ENCODE measurements at places on chromosomes 2 and 18. TPM values are rescaled to one million over a fixed set of nuclear protein-coding genes. Genes with fewer than 3 reads are reported as not detected.

DNA sequence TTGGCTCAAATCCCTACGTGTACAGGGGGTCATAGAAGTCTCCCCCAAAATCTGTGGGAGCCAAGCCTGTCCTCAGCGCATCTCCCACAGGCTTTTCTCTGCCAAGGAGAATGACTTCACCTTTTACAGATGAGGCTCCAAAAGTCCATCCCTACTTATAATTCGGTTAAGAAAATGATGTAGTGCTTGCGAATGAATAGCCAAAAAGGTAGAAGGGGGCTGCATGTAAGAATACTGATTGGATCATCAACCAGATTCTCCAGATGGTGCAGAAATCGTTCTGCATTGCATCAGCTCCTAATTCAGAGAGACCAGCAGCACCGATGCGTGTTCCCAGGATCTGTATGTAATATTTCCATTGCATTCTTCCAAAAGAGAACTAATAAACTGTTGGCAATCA, 91.9 kb downstream of the EPHA4 start:
- no peaks in the 10 kb centered on the region for H3K4me1 ChIP-seq
- DNase-seq = no peak
- H3K36me3 ChIP-seq = no peaks in the 10 kb centered on the region

- no peak overlapping the region for H3K27ac ChIP-seq
- H3K4me3 ChIP-seq = no peak overlapping the region
- no peak for DNase-seq
- H3K36me3 ChIP-seq = no peaks in the 10 kb centered on the region
- H3K4me1 ChIP-seq = peaks cover 4% of the 10 kb centered on the region
Observed at GRCh38 chr2:582792-583528, 94.2 kb downstream of the TMEM18 start.

DNA sequence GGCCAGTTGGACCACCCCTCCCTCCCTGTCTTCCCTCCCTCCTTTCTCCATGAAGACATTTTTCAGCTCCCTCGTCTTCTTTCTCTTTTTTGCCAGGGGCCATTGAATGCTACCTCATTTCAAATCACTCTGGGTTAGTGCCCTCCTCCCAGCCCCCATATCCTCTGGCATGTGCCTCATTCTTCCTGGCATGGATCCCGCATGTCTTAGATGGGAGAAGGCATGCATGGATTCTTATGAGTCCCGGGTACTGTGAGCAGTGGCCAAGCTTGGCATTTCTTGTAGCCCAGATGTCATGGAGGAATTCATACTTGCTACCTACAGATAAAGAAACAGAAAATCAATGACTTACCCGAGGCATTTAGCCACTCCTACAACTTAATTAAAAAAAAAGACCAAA, 9.0 kb upstream of the HAAO start:
- no peaks in the 10 kb centered on the region for H3K4me1 ChIP-seq
- no peaks in the 10 kb centered on the region for H3K36me3 ChIP-seq
- H3K4me3 ChIP-seq = no peak overlapping the region
- DNase-seq = no peak
- H3K27ac ChIP-seq = no peak overlapping the region

- DNase-seq = no peak
- H3K4me1 ChIP-seq = no peaks in the 10 kb centered on the region
- H3K27me3 ChIP-seq = no peaks in the 10 kb centered on the region
- H3K4me3 ChIP-seq = no peak overlapping the region
- H3K27ac ChIP-seq = no peak overlapping the region
- no peaks in the 10 kb centered on the region for H3K36me3 ChIP-seq
Observed at GRCh38 chr18:25137197-25137472, 214.8 kb downstream of the ZNF521 start.

GRCh38 chr2:43104106-43104505, 122.3 kb downstream of the ZFP36L2 start:
- no peaks in the 10 kb centered on the region for H3K36me3 ChIP-seq
- no peaks in the 10 kb centered on the region for H3K27me3 ChIP-seq

DNA sequence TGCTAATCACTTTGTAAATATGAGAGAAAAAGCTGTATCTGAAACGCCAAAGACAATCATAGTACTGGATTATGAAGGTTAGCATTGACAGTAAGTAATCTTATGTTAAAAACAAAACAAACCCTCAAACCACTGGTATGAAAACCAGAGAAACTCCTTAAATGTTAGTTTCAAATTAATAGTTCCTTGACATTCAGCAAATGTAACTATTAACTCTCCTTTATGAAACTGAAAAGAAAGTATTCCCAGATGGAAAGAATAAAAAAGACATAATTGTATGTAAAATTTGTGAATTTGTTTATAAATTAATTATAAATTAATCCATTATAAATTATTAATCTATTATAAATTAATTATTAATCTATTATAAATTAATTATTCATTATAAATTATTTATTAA, 12.3 kb downstream of the FASTKD1 start:
- no peak for DNase-seq
- H3K27ac ChIP-seq = no peak overlapping the region
- no peak overlapping the region for H3K4me3 ChIP-seq
- no peaks in the 10 kb centered on the region for H3K27me3 ChIP-seq
- H3K36me3 ChIP-seq = no peaks in the 10 kb centered on the region

- H3K36me3 ChIP-seq = no peaks in the 10 kb centered on the region
- no peak overlapping the region for H3K4me3 ChIP-seq
- H3K27ac ChIP-seq = no peak overlapping the region
- no peak for DNase-seq
Observed at GRCh38 chr2:62199392-62200125, 3.6 kb downstream of the B3GNT2 start.

- no peak for DNase-seq
- H3K27ac ChIP-seq = no peak overlapping the region
- no peak overlapping the region for H3K4me3 ChIP-seq
- H3K36me3 ChIP-seq = no peaks in the 10 kb centered on the region
Observed at GRCh38 chr2:130826821-130827501, 9.8 kb upstream of the ARHGEF4 start.

GRCh38 chr2:26940001-26940400, 30.4 kb upstream of the MAPRE3 start:
- DNase-seq = no peak
- H3K4me1 ChIP-seq = no peaks in the 10 kb centered on the region
- no peaks in the 10 kb centered on the region for H3K27me3 ChIP-seq
- H3K36me3 ChIP-seq = no peaks in the 10 kb centered on the region
- no peak overlapping the region for H3K4me3 ChIP-seq

CAVIN2 gene
- 27.1 TPM for total RNA-seq

DNA sequence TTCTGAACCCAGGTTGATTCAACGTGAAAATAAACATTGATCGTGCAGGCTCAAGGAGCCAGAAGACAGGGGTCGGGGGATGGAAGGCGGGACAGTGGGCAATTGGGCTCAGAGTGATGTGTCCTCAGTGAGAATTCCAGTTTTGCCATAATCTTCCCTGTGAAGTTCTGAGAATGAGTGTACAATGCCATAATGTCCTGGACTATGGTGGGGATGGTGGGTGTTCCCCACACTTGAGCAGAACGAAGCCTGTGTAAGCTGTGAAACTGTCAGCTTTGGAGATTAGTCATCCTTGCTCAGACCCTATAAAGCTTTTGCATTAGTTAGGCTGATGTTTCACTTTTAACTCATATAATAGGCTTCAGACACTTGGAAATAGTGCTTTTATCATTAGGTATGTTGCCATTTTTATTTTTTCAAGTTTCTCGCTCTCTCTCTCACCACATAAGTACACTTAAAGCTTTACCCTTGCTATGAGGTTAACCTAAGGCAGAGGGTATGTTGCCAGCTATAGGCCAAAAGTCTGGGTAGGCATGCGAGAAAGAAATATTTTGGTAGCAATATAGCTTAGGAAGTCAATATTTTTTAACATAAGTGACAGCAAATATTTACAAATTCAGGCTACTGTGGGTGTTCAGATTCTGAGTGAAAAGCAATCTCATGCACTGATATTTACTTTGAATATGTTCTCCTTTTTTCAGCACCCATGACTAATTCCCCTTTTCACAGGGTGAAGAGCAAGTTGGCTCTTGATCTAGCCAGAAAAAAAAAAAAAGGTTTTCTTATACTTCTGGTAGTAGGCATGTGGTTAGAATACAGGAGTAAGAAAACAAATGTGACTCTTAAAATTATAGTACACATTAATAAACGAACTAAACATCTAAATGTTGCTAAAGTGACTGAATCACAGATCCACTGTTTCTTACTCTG, 47.2 kb downstream of the CDC42EP3 start:
- H3K36me3 ChIP-seq = no peaks in the 10 kb centered on the region
- no peak overlapping the region for H3K27ac ChIP-seq
- no peak overlapping the region for H3K4me3 ChIP-seq
- DNase-seq = no peak

- DNase-seq = no peak
- H3K36me3 ChIP-seq = no peaks in the 10 kb centered on the region
- H3K27ac ChIP-seq = no peak overlapping the region
- H3K4me1 ChIP-seq = no peaks in the 10 kb centered on the region
- H3K27me3 ChIP-seq = no peaks in the 10 kb centered on the region
- H3K4me3 ChIP-seq = no peak overlapping the region
Observed at GRCh38 chr18:50582500-50582899, 22.6 kb downstream of the MAPK4 start.

DNA sequence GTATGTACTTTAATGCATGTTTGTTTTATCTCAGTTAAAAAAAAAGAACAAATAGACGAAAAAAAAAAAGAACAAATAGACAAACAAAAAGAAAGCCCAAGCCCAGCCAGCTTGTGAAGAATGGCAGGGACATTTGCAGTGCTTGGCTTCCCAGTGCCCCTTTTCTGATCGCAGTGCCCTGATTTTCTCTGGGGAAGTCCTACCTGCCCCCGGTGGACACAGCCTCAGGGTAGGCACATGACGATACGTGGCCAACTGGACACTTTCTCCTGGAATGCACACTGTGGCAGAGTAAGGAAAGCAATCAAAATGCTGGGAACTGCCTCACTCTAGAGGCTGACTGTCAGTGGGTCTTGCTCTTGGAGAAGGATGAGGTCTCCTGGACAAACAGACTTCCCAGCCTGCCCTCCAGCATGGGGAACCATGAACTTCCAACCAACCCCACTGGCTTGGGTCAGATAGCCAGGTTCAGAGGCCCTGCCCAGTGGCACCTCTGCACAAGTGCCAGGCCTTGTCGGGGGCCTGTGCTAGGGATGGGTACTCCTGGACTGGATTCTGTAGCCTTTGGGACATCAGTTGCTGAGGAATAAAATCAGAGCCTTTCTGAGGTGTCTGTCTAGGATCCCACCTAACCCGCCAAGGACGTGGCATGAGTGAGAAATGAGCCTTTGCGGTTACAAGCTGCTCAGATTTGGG, 76.7 kb downstream of the INHBB start:
- H3K36me3 ChIP-seq = no peaks in the 10 kb centered on the region
- DNase-seq = no peak
- no peaks in the 10 kb centered on the region for H3K27me3 ChIP-seq
- peak overlapping the region; percentile 73 for H3K27ac ChIP-seq

GRCh38 chr2:202790676-202791075, 80.9 kb downstream of the ICA1L start:
- no peak overlapping the region for H3K27ac ChIP-seq
- no peak overlapping the region for H3K4me3 ChIP-seq
- no peaks in the 10 kb centered on the region for H3K27me3 ChIP-seq
- no peak for DNase-seq

DNA sequence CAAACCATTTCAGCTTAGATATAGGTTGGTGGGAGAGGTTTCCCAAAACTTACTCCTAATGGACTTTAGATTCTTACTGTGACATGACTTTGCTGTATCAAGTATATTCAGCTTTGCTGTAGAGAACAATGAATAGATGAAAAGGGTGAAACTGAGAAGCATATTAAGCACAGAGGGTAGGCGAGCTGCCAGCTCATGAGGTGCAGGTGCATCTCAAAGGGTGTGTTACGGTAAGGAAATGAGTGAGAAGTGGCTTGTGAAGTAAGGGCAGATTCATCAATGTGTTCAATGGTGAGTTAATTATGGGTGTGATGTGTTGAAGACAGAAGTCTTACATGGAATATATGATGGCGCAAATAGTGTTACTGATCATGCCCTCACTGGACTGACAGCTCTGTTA, 49.3 kb downstream of the CD8B2 start:
- no peaks in the 10 kb centered on the region for H3K4me1 ChIP-seq
- DNase-seq = no peak
- no peaks in the 10 kb centered on the region for H3K27me3 ChIP-seq
- H3K4me3 ChIP-seq = no peak overlapping the region
- no peak overlapping the region for H3K27ac ChIP-seq

- no peaks in the 10 kb centered on the region for H3K36me3 ChIP-seq
- H3K27me3 ChIP-seq = no peaks in the 10 kb centered on the region
- no peak overlapping the region for H3K27ac ChIP-seq
- no peaks in the 10 kb centered on the region for H3K4me1 ChIP-seq
- H3K4me3 ChIP-seq = no peak overlapping the region
- no peak for DNase-seq
Observed at GRCh38 chr2:195360242-195360641, 296.8 kb upstream of the SLC39A10 start.

GALNT3 gene
- total RNA-seq = 24.5 TPM

DNA sequence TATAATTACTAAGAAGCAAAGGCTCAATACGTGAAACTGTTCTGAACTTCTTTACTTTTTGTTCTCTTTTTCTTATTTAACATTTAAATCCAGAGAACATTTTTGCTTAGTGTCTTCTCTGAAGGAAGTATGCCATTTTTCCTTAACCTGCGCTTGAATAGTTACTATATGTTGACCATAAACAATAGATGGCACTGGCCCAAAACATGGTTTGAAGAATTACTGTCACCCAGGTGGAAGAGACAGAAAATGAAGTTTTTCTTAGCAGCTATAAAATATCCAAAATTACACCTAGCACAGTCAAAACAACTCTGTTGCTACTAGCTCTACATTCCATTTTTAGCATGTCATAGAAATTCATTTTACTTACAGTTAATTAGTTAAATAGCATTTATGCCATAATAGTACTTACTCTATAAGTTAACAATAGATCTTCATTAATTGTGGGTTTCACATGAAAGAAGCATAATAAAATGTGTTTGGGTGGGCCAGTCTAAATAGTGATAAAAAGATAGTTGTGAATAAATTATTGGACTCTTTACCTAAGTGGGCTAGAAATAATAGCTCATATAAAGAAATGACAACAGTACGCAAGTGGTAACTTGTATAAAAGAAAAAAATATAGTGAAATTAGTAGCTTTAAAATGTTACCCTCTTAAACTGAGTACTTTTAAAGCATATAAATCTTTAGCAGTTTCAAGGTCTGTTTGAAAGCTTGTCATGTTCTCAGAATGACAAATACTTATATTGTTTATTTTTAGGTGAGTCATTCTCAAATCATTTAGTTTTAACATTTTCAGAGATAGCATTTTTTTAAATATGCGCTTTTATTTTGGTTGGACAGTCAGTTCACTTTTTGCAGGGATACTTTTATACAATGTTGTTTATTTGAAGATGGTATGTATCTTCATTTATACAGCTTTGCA, 3.7 kb downstream of the ETAA1 start:
- no peak for DNase-seq
- H3K27ac ChIP-seq = no peak overlapping the region
- H3K36me3 ChIP-seq = no peaks in the 10 kb centered on the region
- no peak overlapping the region for H3K4me3 ChIP-seq

DNA sequence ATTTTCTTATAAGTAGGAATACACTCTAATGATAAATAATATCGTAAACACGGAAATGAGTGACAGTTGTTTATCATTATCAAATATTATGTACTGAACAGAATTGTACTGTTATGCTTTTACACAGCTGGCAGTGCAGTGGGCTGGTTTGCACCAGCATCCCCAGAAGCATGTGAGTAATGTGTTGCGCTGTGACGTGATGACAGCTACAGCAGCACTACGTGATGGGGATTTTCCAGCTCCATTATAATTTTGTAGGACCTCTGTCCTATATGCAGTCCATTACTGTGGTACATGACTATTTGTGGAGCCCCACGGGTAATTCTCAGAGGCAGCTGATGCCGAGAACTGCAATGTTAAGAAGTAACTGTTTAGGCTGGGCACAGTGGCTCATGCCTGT, 77.3 kb upstream of the ATG16L1 start:
- no peaks in the 10 kb centered on the region for H3K4me1 ChIP-seq
- no peaks in the 10 kb centered on the region for H3K36me3 ChIP-seq
- DNase-seq = no peak
- H3K27ac ChIP-seq = no peak overlapping the region
- H3K4me3 ChIP-seq = no peak overlapping the region
- H3K27me3 ChIP-seq = no peaks in the 10 kb centered on the region

Measured in prostate gland (tissue), 2 donors.